ENCODE measurements at places on chromosomes 7 and 10.
A peak's percentile ranks its signal among the peaks of the same experiment; 100 is the strongest.

DNA sequence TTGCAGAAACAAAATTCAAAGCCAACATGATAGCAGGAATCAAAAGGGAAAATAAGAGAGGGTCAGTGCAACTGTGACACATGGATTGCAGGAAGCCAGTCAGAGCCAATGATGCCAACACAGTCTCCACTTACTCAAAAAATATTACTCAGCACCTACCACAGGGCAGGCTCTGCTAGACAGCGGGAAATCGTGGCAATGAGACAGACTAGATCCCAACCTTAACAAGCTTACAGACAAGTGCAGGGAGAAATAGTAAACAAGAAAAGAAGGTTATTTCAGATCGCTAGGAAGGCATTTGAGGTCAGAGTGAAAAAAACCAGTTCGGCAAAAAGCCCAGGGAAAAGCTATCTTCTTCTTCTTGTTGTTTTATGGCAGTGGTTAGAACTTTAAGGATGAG, 45.2 kb upstream of the NPFFR1 start:
- DNase-seq: peak; percentile 37

- DNase-seq: no peak
Measured at GRCh38 chr10:70357565-70357964, 24.9 kb downstream of the LRRC20 start.

GRCh38 chr10:50601974-50602373, 21.8 kb downstream of the SGMS1 start:
- no peak for DNase-seq

DNA sequence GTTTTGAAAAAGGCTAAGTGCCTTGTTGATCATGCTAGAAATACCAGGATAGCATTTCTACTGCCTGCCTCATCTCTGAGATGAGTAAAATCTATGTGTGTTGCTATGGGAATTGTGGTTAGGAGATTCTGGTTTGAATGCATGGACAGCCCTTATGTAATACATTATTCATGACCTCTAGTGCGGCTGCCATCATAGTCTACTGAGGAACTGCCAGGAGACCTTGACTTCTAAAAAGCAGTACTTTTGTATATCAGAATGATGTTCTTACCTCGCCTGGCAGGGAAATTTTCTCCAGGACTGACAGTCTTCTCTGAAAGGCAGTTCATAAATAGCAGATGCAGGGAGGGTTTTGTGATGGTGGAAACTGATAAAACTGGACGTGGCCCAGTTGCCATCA, 248.5 kb downstream of the NSUN6 start:
- peak; percentile 77 for DNase-seq

GRCh38 chr7:53350241-53350640, 314.8 kb downstream of the POM121L12 start:
- no peak for DNase-seq

GRCh38 chr10:73979809-73980433, 18.0 kb upstream of the VCL start:
- no peak for DNase-seq

DNA sequence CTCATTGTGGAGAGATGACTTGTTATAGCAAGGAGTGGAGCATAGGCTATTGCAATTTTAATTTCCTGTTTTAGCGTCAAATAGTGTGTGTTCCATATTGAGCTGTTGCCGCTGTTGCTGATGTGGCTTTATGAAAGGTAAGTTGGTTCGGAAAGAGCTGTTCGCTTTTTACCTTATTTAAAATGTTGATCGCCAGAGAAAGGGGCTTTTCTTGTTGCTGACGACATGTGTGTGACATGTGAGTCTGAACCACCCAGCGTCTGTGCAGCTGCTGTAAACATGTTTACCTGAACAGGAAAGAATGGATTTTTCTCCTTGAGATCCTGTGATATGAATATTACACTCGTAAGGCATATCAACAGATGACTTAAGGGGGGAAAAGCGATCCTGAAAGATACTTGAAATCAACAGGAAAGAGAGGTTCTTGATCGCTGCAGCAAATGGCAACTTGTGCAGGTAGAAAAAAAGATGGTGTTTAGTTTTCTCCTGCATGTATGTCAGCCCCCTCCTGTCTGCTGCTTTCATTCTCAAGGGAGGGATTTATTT, 2.5 kb downstream of the ZEB1 start:
- peak; percentile 67 for DNase-seq

GRCh38 chr10:133039107-133039802, 48.5 kb upstream of the ADGRA1 start:
- DNase-seq: no peak

DNA sequence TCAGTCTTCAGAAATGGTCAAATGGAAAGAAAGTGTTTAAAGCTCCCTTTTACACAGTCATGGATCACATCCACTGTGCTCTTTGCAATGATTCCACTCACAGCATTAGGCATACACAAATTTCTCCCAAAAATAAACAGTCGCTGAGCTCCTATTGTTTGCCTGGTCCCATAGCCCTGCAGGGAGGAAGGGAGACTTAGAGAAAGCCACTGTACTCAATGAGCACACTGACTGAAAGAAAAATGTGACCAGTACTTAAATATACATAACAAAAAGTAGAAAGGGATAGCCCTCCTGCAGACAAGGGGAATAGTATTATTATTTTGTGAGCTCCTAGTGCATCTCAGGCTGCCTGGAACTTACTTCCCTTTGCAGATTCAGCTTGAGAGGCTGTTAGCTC, 853.2 kb downstream of the GRID1 start:
- DNase-seq: no peak

- DNase-seq: no peak
Measured at GRCh38 chr7:145643981-145644380, 472.6 kb upstream of the CNTNAP2 start.

DNA sequence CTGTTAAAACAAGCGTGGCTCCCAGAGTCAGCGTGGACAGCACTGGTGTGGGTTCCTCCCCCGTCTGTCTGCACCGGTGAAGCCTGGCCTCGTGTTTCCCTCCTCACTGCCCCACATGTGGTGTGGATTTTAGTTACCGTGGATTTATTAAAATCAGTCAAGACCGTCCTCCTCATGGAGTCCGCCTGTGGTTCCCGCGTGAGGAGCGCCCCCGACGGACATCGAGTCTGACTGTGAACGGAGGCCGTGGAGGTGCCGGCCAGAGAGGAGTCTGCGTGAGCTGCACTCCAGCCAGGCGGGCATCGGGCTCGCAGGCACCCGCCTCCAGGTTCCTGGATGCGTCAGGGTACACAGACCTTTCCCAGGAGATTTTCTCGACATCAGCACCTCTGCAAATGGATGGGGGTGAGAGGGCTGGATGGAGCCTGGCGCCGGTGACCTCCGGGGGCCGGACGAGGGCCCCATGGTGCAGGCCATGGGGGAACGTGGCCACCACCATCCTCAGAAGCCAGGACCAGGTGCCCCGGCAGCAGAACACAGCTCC, 26.3 kb upstream of the UTF1 start:
- DNase-seq: no peak
